NCI-H2107 (cell line): ENCODE measurements at places on chromosomes 6 and 20.
A peak's percentile ranks its signal among the peaks of the same experiment; 100 is the strongest.

- peak; percentile 10 for DNase-seq
These were observed 76.5 kb downstream of the ADGRG6 start for GRCh38 chr6:142378138-142378875.

DNA sequence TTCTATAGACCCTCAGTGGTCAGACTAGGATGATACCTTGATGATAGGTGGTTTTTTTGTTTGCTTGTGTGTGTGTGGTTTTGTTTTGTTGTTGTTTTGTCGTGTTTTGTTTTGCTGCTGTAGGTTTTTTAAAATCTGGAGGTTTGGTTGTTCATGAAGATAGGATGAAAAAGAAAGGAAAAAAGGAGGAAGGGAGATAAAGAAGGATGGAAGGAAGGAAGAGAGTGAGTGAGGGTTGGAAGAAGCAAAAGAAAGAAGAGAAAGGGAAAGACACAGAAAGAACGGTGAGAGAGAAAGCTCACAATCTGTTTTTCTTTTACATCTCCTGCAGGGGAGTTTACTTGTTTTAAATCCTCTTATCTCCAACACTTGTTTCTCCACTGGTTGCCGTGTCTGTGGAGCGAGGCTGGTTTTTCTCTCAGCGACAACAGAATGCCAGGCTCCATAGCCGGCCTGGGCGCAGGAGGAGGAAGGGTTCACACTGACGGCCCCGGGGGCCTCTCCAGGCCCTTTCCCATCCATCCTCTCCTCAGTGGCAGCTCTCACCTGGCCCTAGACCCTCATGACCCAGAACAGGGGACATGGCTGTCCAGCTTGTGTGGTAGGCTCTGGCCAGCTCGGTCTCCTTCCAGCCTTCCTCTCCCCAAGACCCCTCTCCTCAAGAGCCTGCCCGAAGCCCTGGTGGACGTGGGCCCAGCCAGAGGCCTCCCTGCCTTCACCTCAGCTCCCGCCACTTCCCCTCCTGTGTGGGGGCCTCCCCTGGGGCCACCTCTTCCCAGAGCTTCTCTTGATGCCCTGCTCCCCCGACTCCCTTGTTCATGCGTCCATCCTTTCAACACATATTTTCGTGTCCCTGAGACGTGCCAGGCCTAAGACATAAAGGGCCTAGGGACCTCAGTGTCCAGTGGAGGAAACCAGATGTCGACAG, 168.4 kb downstream of the VEGFA start:
- DNase-seq = no peak

GRCh38 chr6:80930376-80930775, 822.1 kb downstream of the TENT5A start:
- no peak for DNase-seq

DNA sequence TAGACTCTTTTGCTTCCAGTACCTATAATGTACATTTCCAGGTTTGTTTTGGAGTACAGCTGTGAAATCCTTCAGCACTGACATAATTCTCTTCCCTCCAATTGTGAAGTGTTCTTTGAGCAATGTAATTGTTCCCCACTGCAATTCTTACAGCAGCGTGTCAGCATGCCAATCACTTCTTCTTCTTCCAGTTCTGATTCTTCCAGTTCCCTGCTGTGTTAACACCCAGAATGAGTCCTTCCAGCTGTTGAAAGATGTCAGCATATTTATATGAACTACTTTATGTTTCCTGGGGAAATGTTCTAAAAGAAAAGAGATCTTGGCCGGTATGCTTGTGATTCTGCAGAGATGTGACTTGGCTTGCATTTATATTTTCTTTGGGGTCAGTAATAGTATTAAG, 213.9 kb downstream of the UNC5CL start:
- DNase-seq = no peak
